ENCODE measurements at places on chromosomes 13 and 19.

- DNase-seq: no peak
Measured at GRCh38 chr13:37539976-37540605, 58.5 kb downstream of the POSTN start.

DNA sequence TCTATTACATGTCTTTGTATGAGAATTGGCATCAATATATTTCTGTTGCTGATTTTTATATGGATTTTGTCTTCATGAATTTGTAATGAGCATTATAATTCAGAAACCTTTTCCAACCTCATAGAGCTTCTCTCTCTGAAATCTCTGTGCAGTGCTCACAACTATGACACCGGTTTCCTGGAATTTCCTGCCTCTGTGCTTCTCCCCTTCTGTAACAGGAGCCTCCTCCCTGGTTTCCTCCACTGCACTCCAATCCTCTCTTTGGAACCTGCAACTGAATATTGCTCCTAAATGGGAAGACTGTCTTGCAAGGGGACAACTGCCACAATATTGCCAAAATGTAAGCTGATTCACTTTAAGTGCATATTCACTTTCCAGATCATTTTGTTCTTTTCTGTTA, 1147.9 kb downstream of the UQCRFS1 start:
- no peak for DNase-seq

DNA sequence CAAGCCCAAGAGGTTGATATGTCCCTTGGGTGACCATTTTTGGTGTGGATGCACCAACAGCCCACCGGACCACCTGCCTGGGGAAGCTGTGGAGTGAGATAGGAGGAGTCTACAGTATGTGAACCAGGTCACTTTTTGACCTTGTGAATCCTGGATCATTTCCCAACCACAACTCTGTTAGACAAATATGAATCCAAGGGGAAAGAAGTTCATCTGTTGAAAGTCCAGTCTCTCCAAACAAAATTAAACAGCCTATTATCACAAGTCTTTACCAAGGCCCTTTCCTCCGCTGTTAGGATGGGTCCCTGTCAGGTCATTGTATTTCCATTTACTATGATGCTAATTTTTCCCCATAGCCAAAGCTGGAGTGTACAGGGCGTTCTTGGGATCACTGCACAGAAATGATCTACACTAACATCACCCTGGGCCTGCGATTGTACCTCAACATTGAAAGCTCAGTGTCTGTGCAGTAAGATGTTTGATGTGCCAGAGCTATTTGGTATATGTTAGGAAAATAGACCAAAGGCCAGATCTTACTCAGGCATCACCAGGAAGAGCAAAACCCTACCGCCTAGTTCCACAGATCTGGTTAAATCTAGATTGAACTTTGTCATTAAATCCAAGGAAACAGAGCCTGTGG, 117.1 kb downstream of the STARD13 start:
- no peak for DNase-seq

DNA sequence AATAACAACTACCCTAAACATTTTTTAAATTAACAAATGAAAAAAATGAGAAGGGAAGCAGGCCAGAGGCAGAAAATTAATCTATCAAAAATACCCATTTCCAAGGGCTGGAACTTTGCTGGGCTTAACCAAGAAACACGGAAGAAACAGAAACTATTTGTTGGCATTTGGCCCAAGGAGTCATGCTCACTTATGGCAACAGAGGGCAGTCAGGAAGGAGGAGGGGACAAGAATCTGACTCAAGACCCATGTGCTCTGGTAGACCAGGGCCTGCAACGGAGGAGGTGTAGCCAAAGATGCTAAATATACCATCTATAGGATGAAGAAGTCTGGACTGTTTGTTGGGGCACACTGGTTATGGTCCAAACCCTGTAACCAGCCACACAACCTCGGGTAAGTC, 496.7 kb downstream of the COG6 start:
- DNase-seq: no peak

DNA sequence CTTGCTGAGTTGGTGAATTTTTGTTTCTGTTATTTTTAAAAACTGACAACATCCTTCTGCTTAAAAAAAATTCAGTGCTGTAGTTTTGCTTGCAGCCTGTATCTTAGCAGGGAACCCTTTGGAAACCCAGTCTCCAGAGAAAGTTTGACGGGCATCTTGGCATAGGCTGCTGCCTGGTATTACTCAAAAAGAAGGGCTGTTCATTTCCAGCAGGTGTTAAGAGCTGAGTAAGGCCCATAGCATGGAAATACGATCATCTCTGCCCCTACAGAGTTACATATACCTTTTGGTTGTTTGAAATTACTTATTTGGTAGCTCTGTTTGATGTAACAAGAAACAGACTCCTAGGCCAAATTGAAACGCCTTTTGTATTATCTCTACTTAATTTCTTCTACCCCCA, 41.5 kb downstream of the URI1 start:
- no peak for DNase-seq

DNA sequence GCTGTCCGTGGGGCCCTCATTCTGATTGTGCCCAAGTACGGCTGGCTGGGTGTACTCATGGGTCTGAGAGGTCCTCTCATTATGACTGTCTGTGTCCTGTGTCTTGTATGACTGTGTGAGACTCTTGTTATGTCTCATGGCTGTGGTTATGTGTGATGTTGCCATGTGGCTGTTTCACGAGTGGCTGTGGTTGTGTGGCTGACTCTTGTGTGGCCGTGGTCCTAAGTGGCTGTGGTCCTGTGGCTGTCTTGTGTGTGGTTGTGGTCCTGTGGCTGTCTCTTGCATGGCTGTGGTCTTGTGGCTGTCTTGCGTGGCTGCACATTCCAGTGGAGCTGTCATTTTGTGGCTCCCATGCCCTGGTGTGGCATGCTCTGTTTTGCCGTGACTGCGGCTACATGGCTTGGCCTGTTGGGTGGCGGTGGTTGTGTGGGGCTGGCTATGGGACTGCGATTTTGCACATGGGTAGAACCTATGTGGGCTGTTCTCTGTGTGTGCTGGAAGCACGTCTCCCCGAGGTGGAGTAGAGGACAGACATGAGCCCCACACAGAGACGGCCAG, 2.5 kb downstream of the LYL1 start:
- peak; percentile 67 for DNase-seq

GRCh38 chr19:8396563-8397203, 6.5 kb downstream of the RAB11B start:
- peak; percentile 55 for DNase-seq

- no peak for DNase-seq
Measured at GRCh38 chr13:111957913-111958450, 109.0 kb upstream of the SOX1 start.

GRCh38 chr13:46655377-46656180, 102.6 kb downstream of the LRCH1 start:
- DNase-seq: no peak

DNA sequence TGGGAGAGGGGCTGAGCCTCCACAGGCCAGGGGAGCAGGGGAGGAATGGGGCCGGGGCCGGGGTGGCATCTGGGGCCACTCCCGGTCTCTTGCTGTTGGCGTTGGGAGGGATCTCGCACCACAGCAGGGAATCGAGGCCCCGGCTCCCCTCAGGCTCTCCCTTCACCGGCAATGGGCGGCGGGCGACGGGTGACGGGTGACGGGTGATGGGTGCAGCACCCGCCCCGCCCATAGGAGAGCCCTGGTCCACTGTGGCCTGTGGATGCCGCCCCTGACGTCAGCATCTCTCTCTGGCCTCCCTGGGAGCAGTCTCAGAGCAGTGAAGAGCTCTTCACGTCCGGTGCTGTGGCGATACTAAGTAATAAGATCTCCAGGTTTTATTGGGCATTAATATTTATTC, 133.6 kb downstream of the KDM4B start:
- no peak for DNase-seq

- no peak for DNase-seq
Measured at GRCh38 chr13:106560821-106561220, 7.1 kb downstream of the ARGLU1 start.

- DNase-seq: no peak
Measured at GRCh38 chr19:19777692-19778091, 43.9 kb downstream of the ZNF506 start.

GRCh38 chr19:5485286-5485636, 30.0 kb downstream of the ZNRF4 start:
- DNase-seq: no peak

- DNase-seq: peak; percentile 65
Measured at GRCh38 chr19:51123381-51123800, 1.3 kb upstream of the SIGLEC9 start.

GRCh38 chr13:48230541-48230940, 2.5 kb upstream of the ITM2B start:
- no peak for DNase-seq

- DNase-seq: peak; percentile 36
Measured at GRCh38 chr19:17234911-17235299, 8.9 kb downstream of the OCEL1 start.

DNA sequence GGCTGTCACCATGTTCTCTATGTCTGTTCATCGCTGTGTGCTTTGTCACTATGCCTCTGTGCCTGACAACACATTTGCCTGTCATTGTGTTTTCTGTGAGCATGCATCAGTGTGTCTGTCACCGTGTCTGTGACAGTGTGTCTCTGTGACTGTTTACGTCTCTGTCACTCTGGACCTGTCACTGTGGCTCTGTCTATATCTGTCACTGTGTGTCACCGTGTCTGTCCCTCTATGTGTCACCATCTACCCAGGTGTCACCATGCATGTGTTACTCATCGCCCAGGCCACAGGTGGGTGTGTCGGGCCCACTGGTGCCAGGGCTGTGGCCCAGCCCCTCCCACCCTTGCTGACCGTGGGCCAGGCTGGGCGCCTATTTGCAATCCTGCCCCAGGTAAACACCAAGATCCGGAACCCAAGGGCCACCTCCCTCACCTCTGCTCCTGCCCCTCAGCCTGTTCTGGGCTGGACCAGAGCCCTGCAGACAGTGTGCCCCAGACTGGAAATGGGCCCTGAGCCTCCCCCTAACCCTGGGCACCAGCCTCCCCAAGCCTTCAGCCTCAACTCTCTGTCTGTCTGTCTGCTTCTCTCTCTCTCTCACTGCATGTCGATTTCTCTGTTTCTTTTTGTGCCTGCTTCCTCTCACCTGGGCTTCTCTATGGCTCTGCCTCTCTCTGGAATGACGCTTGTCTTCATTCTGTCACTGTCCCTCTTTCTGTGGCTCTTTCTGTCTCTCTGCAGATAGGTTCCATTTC, 7.7 kb downstream of the IRF2BP1 start:
- DNase-seq: no peak

DNA sequence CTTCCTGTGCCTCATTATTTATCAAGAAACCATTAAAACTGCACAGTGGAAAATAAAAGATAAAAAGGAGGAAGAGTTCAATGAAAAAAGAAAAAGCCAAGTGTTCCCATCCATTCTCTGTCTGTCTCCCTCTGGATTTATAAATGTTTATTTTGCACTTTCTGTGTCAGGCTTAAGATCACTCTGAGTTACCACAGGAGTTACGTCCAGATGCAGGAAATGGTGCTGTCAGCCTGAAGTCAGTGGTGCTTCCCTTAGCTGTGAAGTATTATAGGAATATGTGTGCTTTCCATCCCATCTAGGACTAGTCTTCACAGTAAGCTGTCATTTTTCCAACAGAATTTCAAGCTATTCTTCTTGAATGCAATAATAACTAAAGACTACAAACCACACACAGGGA, 420.2 kb downstream of the KCTD12 start:
- no peak for DNase-seq

DNA sequence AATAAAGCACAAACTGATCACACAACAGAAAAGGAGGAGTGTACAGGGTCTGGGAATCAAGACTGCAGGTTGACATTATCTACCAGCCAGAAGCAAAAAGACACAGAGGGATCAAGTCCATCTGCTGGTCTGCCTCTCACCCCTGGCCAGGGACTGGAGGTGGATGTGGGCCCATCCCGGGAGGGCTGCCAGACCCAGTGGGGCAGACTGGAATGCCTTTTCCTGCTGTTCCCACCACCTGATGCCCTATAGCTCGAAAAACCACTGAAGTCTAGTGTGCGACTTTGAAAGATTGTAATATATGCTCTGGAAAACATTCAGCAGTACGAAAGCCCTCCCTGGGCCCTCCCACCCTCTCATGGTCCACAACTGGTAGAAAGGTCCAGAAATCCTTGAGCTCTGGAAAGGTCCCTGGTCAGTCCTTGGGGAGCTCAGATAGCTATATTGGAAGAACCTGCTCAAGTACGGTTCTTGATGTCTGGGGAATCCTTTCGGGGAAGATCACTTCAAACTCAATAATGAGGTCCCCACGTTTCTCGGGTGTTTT, 2.6 kb downstream of the DNAJB1 start:
- no peak for DNase-seq

GRCh38 chr19:55644191-55644833, 863 bp downstream of the ZNF581 start:
- no peak for DNase-seq

DNA sequence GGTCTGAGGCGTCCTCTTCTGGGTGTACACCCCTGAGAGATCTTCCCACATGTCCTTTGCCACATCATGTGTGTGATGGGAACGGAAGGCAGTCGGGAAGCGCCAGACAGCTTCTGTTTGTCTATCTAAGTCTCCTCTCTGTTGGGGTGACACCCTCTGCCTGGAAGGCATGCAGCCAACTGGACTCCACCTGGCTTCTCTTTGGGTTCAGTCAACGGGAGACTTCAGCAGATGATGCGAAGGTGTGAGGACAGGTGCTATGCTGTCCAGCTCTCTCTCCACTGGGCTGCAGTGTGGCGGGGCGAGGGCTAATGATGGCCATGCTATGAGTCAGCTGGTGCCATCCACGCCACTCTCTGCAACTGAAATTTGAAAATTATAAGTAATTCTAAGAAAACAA, 14.3 kb upstream of the SBK3 start:
- DNase-seq: no peak

GRCh38 chr19:10259162-10259905, 7.3 kb downstream of the MRPL4 start:
- peak; percentile 85 for DNase-seq

GRCh38 chr19:4588291-4588761, 28.8 kb upstream of the SEMA6B start:
- no peak for DNase-seq

DNA sequence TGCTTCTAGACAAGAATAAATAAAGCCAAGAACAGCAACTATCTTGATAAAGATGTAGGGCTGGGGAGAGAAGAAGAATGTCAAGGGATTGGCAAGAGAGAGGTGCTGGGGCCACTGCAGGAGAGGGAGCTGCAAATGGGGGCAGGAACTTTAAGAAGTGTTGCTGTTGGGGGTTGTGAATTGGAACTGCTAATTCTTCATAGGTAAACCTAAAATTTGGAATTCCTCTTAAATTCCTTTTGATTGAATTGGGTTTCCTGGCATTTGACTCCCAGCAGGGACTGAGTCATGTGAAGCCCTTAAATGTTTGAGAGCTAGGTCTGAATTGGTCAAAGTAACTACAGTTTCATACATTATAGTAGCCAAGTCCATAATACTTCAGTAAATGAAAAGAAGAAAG, 305.6 kb upstream of the TMTC4 start:
- no peak for DNase-seq

DNA sequence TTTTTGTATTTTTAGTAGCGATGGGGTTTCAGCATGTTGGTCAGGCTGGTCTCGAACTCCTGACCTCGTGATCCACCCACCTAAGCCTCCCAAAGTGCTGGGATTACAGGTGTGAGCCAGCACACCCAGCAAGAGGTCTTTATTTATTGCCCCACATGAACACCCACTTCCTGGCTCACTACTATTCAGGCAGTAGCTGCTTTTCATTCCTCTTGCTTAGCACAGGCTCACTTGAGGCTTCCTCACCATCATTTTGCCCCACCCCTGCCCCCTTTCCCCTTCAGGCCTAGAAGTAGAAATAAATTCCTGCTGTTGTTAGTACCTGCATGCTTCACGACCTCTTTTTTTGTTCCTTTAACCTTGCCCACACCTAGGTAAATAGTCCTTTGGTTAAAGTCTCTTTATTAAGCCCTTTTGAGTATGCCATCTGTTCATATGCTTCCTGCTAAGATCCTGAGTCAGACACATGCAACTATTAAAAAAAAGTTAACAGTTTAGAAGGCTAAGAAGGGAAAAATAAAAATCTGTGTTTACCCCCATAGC, 33.5 kb upstream of the ITM2B start:
- DNase-seq: no peak

Measured in activated gamma-delta T cell treated with Interleukin-2 at 50 U/mL for 16 hours (primary cell).